ENCODE measurements at places on chromosomes 2 and 18. TPM values are rescaled to one million over a fixed set of nuclear protein-coding genes. Genes with fewer than 3 reads are reported as not detected.

DNA sequence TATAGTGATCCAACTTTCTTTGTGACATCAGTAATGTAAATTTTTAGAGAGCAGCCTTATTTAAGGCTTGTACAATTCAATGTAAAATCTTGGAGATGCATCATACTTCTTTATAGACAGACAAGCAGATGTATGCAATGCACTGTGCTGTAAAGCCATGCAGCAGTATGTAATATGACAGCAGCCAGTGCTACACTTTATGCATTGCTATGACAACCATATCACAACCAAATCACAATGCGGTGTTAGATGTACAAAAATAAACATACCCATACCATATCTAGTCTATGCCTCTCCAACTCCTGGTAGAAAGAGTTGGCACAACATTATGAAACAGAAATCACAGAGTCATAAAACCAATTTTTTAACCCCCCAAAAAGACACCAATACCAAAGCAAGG lies 110.3 kb upstream of the WDSUB1 start:
- H3K4me3 ChIP-seq: no peak overlapping the region
- no peaks in the 10 kb centered on the region for H3K4me1 ChIP-seq
- H3K36me3 ChIP-seq: 0 out of 2 replicates have a peak, but pooled peaks cover 5% of the 10 kb centered on the region
- H3K27me3 ChIP-seq: no peaks in the 10 kb centered on the region
- no peak for DNase-seq

DNA sequence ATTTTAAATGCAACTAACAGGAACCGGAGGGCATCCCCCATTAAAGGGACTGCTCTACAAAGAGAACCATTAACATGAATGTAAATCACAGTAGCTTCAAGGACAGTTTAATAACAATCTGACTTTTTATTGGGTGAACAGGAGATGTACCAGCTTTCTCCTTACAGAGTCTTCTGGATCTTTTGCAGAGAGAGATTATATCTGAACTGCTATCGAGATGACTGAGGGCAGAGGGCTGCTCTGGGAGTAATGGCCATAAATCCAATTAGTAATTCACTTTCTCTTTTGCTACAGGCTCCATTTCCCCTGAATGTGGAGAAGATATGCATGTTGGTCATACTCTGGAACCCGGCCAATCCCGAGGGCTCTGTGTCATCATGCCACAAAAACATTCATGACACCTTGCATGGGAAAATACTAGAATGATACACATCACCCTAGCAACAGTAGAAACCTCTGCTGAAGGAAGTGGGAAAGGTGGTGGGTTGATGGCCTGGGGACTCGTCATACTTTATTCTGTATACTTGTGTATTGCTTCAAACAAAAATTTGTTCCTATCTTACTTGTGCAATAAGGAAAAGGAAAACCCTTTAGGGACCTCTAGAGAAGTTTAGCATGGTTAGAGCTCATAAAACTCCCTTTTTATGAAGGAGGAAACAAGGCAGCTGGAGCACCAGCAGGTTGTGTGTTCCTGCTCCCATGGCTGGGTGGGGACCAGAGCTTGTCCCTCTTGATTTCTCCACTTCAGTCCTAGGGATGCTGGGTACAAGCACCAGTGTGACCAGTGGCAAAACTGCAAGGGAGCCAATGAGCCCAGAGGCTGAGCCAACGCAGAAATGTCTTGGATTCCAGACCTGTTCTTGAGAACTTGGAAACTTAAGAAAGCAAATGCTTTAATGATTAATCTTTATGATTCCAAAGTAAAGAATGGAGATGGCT lies 26.0 kb downstream of the CTAGE1 start:
- no peak overlapping the region for H3K4me3 ChIP-seq
- H3K27ac ChIP-seq: no peak overlapping the region
- H3K4me1 ChIP-seq: no peaks in the 10 kb centered on the region
- DNase-seq: peak; percentile 1
- H3K27me3 ChIP-seq: no peaks in the 10 kb centered on the region

DNA sequence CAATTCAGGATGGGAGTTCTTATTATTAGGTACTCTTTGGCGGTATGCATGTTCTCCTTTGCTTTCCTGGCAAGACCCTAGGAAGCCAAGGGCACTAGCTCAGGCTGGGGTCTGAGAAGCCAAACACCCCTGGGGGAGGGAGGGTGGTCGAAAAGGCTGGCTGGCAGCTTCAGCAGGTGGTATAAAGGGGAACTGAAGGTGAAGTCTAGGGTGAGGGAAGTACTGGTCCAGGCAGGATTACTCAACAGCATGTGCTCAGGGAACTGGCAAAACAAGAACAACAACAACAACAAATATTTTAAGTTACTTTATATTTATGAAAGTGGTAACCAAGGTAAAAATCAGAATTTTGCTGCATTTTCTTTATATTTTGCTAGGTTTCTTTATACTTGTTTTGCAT lies 40.7 kb upstream of the PCBP1 start:
- DNase-seq: no peak
- H3K27me3 ChIP-seq: no peaks in the 10 kb centered on the region
- peaks cover 6% of the 10 kb centered on the region for H3K4me1 ChIP-seq
- H3K4me3 ChIP-seq: no peak overlapping the region
- H3K36me3 ChIP-seq: peaks cover 36% of the 10 kb centered on the region

DNA sequence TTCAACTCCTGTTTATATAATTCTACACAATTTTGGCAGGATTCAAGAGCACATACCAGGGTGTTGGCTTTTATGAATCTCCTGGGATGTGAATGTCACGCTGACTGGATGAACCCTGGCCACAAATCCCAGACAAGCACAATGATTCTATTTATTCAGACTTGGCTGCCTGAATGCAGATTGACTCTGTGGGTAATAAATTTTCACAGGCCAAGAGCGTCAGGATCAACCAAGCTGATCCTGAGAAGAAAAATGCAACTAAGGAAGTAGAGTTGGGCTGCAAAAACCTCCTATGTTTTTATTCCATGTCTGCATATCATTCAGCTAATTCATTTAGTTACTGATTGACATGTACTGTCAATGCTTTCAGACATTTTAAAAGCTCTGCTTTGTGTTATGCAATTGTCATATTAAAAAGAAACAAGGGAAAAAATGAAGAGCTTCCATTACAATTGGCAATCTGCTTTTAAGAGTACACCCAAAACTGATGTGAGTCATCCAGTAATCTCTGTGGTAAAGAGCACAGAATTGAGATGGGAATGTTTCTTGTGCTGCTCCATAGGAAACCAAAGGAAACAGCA lies 173.0 kb upstream of the REV1 start:
- peak; percentile 66 for DNase-seq
- H3K4me1 ChIP-seq: peaks cover 13% of the 10 kb centered on the region
- H3K27me3 ChIP-seq: no peaks in the 10 kb centered on the region
- no peaks in the 10 kb centered on the region for H3K36me3 ChIP-seq

GRCh38 chr2:175017618-175018414 lies 12.6 kb upstream of the CHN1 start:
- H3K27me3 ChIP-seq: no peaks in the 10 kb centered on the region
- no peak overlapping the region for H3K4me3 ChIP-seq
- H3K27ac ChIP-seq: no peak overlapping the region
- DNase-seq: no peak

DNA sequence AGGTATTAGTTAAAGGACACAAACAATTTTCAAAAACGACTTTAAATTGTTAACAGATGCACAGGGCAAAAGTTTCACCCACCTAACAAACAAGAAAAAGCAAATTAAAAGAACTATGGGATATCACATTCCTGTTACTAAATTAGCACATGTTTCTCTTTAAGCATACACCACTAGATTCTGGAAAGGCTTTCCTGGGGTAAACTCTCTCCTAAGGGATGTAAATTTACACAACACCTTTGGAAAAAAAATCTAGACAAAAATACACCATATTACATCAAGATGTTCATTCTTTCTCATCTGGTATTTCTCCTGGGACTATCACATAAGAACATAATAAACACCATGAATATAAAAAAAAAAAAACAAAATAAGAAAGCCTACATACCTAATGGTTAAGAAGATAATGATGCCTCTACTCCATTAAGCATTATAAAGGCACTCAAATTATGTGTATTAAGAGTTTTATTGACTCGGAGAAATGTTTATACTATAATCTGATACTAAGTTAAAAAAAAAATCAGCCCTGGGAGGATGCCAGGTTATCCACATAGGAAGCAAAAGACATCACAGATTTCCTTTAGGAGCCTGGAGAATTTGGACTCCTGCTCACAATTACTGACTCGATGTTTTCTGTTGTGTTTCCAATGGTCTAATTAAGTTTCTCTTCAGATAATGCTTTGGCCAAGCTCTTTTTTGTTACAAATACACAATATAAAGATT lies 82.8 kb upstream of the AFF3 start:
- no peak for DNase-seq
- no peaks in the 10 kb centered on the region for H3K36me3 ChIP-seq
- H3K4me3 ChIP-seq: no peak overlapping the region
- no peaks in the 10 kb centered on the region for H3K4me1 ChIP-seq
- H3K27ac ChIP-seq: no peak overlapping the region

DNA sequence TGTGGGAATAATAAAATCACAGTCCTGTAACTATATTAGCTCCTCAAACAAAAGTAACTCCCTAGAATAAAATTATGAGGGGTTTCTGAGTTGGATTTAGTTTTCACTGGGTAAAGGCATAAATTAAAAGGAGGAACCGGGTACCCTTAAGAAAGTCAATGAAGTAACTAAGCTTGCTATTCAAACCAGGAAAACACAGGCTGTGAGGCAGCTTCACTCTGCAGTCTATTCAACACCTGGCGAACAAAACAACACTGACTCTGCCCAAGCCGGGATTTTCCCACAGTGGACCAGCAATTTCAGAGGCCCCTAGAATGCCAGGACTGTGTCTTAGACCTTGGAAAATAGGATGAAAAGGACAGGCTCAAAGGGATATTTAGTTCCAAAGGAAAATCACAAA lies 24.6 kb upstream of the CREB1 start:
- DNase-seq: peak; percentile 53
- no peaks in the 10 kb centered on the region for H3K27me3 ChIP-seq
- peak overlapping the region; percentile 52 for H3K27ac ChIP-seq
- no peaks in the 10 kb centered on the region for H3K36me3 ChIP-seq
- peak overlapping the region; percentile 44 for H3K4me3 ChIP-seq

- H3K36me3 ChIP-seq: no peaks in the 10 kb centered on the region
- H3K27me3 ChIP-seq: no peaks in the 10 kb centered on the region
- no peak overlapping the region for H3K27ac ChIP-seq
These were observed 507.6 kb downstream of the ZEB2 start for GRCh38 chr2:144012304-144012703.

DNA sequence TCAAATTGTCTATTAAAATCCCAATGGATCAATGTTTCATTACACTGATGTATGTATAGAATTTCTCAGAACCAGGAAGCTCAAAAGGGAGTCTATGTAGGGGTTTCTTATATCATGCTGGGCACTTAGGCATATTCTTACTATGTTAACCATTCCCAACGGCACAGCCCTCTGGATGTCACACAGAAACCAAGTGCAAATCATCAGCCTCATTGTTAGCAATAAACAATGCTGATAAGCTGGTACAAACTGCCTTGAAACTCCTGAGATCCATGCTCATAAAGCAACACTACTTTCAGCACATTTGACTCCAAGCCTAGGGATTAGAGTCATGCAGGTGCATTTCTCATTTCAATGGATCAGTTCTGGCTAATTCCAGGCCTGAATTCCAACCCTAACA lies 730.2 kb upstream of the SLC39A10 start:
- no peaks in the 10 kb centered on the region for H3K36me3 ChIP-seq
- no peak overlapping the region for H3K4me3 ChIP-seq
- no peaks in the 10 kb centered on the region for H3K4me1 ChIP-seq
- no peaks in the 10 kb centered on the region for H3K27me3 ChIP-seq
- no peak overlapping the region for H3K27ac ChIP-seq
- no peak for DNase-seq

DNA sequence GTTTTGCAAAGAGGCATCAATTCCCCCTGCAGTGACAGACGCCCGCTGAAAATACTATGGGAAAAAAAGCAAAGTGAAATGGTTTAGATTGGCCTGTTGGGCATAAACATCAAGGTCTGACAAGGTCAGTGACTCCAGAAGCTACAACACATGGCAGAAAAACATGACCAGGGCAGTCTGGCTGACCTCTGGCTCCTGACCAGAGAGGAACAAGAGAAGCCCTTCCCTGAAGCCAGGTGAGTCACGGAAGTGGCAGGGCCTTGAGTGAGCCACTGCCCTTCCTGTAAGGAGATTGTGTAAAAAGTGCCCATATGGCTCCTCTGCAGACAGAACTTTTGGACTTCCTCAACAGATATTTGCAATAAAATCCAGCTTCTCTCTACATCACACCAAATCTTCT lies 72.0 kb downstream of the DNER start:
- H3K4me1 ChIP-seq: no peaks in the 10 kb centered on the region
- no peak overlapping the region for H3K4me3 ChIP-seq
- H3K27me3 ChIP-seq: peaks cover 15% of the 10 kb centered on the region
- DNase-seq: no peak
- H3K27ac ChIP-seq: no peak overlapping the region

GRCh38 chr2:201150454-201151020 lies 32.4 kb upstream of the CASP10 start:
- peaks cover 11% of the 10 kb centered on the region for H3K4me1 ChIP-seq
- no peak overlapping the region for H3K4me3 ChIP-seq
- peak overlapping the region; percentile 67 for H3K27ac ChIP-seq
- no peaks in the 10 kb centered on the region for H3K27me3 ChIP-seq

GRCh38 chr2:47785986-47786385 lies 3.0 kb downstream of the MSH6 start:
- no peak for DNase-seq
- no peaks in the 10 kb centered on the region for H3K27me3 ChIP-seq
- peaks cover 35% of the 10 kb centered on the region for H3K36me3 ChIP-seq
- peaks cover 3% of the 10 kb centered on the region for H3K4me1 ChIP-seq

- H3K27me3 ChIP-seq: no peaks in the 10 kb centered on the region
- H3K4me1 ChIP-seq: no peaks in the 10 kb centered on the region
These were observed 148.7 kb downstream of the LDLRAD4 start for GRCh38 chr18:13366962-13367892.

- no peaks in the 10 kb centered on the region for H3K4me1 ChIP-seq
- H3K27me3 ChIP-seq: no peaks in the 10 kb centered on the region
- H3K4me3 ChIP-seq: no peak overlapping the region
- H3K36me3 ChIP-seq: no peaks in the 10 kb centered on the region
- DNase-seq: no peak
These were observed 39.9 kb upstream of the SMAD7 start for GRCh38 chr18:48990481-48991318.

DNA sequence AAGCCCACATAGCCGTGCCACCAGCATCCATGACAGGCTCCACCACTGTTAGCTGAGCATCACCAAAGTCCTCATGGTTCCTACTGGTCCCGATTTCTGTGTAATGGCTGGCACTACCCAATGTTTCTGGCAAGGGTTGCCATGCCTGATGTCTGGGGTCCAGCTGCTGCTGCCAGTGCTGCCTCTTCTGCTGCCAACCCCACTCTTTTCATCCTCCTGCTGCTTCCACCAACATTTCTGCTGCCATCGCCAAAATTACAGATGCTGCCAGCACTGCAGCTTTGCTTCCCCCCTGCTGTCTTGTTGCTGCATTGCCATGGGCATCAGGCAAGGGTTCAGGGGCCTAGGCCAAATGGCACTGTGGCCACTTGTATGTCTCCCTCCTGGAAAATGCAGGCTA lies 152.9 kb downstream of the LRRTM1 start:
- no peaks in the 10 kb centered on the region for H3K27me3 ChIP-seq
- H3K36me3 ChIP-seq: no peaks in the 10 kb centered on the region
- no peak for DNase-seq
- H3K27ac ChIP-seq: no peak overlapping the region

FARSB gene
- total RNA-seq: 78.9 TPM

CDH20 gene
- not detected for total RNA-seq

SLC5A7 gene
- not detected for total RNA-seq

STPG4 gene
- total RNA-seq: 0.14 TPM

Measured in SJCRH30 (cell line).